NCI-H1105 treated with DMSO at 0.1 percent for 48 hours (cell line): ENCODE measurements at places on chromosomes 2 and 18.

DNA sequence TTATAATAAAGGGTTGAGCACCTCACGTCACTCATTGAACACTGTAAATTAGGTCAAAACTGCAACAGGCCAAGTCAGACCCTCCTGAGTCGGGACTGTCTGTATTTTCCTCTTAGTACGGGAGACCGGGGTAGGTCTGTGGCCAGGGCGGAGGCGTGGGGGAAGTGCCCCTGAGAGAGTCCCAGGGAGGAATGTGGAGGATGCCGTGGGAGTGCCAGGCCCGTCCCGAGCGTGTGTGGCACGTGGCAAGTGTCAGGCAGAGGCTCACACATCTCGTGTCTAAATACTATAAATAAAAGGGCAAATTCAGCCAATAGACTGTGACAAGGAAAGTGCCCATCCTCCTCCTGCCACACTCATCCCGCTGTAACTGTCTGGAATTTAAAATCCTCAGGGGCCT, 6.3 kb upstream of the HDAC4 start:
- DNase-seq = no peak

GRCh38 chr2:190893157-190893556, 12.5 kb downstream of the GLS start:
- no peak for DNase-seq

DNA sequence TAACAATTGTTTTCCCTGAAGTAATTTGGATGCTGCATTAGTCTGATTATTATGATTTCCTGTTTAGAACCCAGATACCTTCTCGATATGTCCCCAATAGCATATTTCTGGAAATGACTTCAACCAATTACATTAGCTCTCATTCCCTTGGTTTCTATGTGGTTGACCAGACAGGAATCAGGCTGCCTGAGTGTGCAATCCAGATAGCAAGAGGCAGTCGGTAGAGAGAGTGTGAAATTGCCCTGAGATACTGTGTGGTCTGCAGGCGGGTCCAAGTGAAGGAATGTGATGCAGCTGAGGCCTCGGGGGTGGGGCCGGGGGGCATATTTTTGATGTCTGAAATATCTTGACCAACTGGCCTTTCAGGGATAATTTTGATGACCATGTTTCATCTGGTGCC, 143.9 kb upstream of the ITGA6 start:
- DNase-seq = no peak

GRCh38 chr18:75346671-75347070, 80.8 kb downstream of the SMIM21 start:
- DNase-seq = no peak

DNA sequence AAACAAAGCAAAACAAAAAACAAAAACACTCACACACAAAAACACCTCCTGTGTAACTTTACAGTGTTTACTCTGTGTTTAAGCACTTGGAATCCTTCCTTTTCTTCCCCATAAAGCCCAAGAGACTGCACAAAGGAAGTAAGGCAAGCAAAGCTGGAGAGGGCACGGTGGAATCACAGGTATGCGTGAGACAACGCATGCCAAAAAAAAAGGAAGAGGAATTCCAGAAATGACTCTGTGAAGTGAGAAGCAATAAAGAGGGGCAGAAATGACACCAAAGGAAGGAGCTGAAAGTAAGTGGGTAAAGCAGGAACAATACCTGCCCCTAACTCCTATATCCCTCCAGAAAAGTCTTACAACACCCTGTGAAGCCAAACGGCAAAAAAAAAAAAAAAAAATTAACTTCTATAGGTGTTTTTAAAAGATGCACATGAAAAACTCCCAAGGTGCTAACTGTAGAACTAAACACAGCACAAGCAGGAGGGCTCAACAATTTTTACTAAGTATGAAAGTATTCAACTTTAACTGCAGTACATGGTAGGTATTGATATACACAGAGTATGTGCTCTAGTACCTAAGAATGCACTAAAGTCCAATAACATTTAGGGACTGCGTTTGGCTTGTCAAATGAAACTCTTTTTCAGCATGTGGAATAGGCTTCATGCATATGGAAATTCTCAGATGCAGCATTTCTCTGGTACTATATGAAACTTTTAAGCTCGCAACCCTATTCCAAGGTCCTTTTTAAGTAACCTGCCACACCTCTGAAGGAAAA, 9.1 kb downstream of the RND3 start:
- no peak for DNase-seq

GRCh38 chr2:12501469-12502158, 215.1 kb upstream of the TRIB2 start:
- no peak for DNase-seq

- no peak for DNase-seq
These were observed 303.1 kb upstream of the KYNU start for GRCh38 chr2:142574388-142574787.

DNA sequence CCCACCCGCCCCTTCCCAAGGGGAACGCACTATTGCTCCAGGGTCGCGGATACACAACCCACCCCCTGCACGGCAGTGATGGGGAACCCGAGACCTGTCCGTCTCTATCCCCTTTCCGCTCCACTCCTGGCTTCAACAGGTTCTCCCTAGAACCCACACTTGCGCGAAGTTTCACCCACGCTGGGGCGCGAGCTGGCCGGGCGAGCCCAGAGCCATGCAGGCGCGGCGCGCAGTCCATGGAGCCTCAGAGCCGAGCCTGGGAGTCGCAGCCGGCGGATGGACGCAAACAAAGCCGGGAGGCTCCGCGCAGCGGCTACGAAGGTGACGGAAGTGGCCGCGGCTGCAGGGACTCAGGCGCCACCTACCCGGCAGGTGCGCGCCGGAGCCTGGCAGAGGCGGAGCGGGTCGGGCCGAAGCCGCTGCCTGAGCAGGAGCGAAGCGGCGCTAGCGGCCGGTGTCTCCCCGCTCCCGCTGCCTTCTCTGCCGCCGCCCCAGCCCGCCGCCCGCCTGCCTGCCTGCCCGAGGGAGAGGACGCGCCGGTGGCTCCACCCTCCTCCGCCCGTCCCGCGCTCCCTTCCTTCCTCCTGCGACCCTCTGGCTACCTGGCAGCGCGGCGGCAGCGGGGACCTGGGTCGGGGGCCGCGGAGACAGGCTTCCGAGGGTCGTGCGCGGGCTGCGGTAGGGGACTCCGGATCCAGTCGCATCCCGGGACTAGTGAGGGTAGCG, 14.0 kb downstream of the ALPG start:
- DNase-seq = peak; percentile 69

- DNase-seq = no peak
These were observed 678.4 kb downstream of the DCDC2C start for GRCh38 chr2:4381773-4382172.

- DNase-seq = peak; percentile 6
These were observed 13.1 kb downstream of the DAW1 start for GRCh38 chr2:227884511-227884947.

- DNase-seq = no peak
These were observed 199.1 kb downstream of the GLI2 start for GRCh38 chr2:120934574-120935338.

DNA sequence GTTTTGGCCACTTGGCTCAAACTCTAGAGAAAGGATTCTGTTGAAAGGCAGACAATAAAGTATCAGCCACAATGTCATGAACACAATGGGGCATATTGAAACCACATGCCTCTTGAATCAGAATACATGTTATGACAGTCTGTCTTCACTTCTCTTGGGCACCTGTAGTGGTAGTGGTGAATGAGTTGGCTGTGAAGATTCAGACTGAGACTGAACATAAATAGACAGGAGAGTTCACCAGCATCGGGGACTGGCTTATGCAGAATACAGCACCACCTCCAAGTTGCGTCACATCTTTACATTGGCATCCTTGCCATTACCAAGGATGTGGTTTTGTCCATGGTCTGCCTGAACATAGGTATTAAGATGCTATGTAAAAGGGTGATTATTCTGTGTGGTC, 336.8 kb downstream of the MYCN start:
- no peak for DNase-seq

DNA sequence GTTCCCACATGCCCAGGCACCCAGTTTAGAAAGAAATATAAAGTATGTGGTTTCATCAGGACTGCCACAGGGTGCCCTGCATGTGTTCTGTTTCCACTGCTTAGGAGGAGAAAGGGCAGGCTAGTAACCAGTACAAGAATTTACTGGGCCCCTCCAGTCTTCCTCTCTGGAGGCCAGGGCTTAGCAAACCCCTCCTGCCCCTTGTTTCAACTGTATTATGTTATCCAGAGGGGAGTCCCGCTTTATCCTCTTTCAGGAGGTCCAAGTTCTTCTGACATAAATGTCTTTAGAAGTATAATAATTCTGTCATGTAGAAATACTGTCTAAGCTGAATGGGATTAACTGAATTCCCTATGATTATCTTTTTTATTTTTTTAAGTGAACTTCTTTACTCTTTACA, 132.1 kb downstream of the WDSUB1 start:
- no peak for DNase-seq

GRCh38 chr2:205563646-205564045, 118.7 kb upstream of the NRP2 start:
- DNase-seq = peak; percentile 10

DNA sequence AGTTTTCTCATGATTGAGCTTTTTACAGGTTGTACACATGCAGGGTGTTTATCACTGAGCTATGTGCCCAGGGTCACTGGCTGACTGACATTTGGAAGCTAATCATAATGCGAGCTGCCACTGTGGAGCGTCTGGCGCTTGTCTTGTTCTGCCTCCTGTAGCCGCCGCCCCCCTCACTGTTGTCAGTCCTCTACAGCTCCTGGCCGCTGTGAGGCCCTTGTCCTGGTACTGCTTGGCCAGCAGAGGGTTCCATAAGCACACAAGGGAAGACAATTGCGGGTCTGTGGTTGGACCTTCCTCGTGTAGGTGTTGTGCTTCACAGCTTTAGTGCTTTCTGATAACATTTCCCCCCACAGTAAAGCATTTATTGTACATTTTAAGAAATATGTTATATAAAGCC, 105.6 kb upstream of the LDLRAD4 start:
- DNase-seq = no peak

GRCh38 chr2:233380132-233380895, 26.0 kb downstream of the DGKD start:
- no peak for DNase-seq

- DNase-seq = no peak
These were observed 247.8 kb upstream of the SIX2 start for GRCh38 chr2:45256867-45257641.

- no peak for DNase-seq
These were observed 94.8 kb downstream of the NDUFA10 start for GRCh38 chr2:239930378-239930777.

GRCh38 chr18:60391571-60392226, 19.1 kb upstream of the MC4R start:
- no peak for DNase-seq

- DNase-seq = no peak
These were observed 20.6 kb downstream of the ANKRD29 start for GRCh38 chr18:23641937-23642666.

DNA sequence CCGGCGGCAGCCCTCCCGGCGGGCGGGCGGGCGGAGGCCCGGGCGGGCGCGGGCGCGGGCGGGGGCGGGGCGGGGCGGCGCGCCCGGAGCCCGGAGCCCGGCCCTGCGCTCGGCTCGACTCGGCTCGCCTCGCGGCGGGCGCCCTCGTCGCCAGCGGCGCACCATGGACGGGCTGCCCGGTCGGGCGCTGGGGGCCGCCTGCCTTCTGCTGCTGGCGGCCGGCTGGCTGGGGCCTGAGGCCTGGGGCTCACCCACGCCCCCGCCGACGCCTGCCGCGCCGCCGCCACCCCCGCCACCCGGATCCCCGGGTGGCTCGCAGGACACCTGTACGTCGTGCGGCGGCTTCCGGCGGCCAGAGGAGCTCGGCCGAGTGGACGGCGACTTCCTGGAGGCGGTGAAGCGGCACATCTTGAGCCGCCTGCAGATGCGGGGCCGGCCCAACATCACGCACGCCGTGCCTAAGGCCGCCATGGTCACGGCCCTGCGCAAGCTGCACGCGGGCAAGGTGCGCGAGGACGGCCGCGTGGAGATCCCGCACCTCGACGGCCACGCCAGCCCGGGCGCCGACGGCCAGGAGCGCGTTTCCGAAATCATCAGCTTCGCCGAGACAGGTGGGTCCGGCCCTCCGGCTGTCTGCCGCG, at the start of gene INHBB:
TSS of gene INHBB (plus strand) at position 111 of the 641 bp plus-strand sequence. CDS start at position 164, 53 bp downstream.
- no peak for DNase-seq

- no peak for DNase-seq
These were observed 145.3 kb upstream of the MEX3C start for GRCh38 chr18:51342815-51343214.

DNA sequence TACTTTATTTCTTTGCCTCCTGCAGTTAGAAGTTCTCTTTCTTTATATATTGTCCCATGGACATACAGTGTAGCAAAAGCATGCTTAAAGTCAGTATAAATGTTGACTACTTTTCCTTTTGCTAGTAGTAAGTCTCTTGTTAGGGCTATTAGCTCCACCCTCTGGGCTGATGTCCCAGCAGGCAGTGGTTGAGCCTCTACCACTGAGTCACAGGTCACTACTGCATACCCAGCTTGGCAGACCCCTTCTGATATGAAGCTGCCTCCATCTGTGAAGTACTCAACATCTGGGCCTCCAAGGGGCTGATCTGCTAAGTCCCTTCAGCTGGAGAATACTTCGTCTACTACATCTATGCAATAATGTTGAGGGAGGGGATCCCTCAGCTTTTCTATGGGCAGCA, 61.0 kb upstream of the SLC35G4 start:
- no peak for DNase-seq

GRCh38 chr2:111186933-111187332, 66.2 kb downstream of the BCL2L11 start:
- no peak for DNase-seq

GRCh38 chr2:217367464-217367863, 507.6 kb upstream of the TNP1 start:
- no peak for DNase-seq

GRCh38 chr2:168798076-168798887, 4.2 kb upstream of the NOSTRIN start:
- no peak for DNase-seq

GRCh38 chr2:32990556-32990955, 43.8 kb downstream of the LTBP1 start:
- no peak for DNase-seq

GRCh38 chr2:20578895-20579825, 71.7 kb downstream of the HS1BP3 start:
- DNase-seq = no peak

GRCh38 chr2:173571021-173571821, 216.5 kb downstream of the CDCA7 start:
- peak; percentile 75 for DNase-seq
